ENCODE measurements at places on chromosomes 3 and 15. TPM values are rescaled to one million over a fixed set of nuclear protein-coding genes. Genes with fewer than 3 reads are reported as not detected.

GRCh38 chr3:187745201-187746058 lies at the start of gene BCL6:
Gene BCL6 (minus strand): TSS chr3:187745468. CDS start chr3:187733693, 11,775 bp downstream.
- DNase-seq: peak; percentile 97

DNA sequence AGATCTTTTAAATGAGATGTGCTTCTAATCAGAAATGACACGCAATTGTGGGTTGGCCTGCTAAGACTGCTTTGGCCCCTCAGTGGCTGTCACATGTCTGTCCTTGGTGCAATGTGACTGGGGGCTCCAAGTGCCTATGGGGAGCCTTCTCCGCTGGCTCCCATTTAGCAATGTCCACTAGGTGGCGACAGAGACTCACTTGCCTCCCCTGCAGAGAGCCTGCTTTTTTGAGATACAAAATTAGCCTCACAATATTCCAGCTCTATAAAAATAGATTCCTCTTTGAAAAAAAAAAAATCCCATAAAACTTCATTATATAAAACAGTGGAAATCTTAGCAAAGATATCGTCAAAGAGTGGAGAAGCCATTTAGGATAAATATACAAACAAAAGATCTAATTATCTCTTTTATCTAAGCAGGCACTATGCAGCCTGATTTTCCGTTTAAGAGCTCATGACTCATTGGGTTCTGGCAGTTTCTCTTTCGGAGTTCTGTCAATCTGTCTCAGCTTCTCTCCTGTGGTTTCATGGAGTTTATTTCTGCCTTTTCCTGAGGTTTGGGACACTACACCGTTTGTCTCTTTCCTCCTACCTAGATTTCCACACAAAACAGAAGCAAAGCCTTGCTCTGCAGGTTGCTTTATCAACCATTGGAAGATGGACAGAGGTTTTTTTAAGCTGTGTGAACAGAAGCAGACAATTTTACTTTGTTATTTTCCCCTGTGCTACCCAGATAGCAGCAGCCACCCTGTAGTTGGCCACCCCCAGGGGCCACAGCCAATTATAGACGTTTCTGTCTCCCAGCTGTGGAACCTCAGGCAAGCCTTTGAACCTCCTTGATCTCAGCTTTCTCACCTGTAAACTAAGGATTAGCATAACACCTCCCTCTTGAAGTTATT lies 68.4 kb upstream of the TNFAIP8L3 start:
- DNase-seq: peak; percentile 90

DNA sequence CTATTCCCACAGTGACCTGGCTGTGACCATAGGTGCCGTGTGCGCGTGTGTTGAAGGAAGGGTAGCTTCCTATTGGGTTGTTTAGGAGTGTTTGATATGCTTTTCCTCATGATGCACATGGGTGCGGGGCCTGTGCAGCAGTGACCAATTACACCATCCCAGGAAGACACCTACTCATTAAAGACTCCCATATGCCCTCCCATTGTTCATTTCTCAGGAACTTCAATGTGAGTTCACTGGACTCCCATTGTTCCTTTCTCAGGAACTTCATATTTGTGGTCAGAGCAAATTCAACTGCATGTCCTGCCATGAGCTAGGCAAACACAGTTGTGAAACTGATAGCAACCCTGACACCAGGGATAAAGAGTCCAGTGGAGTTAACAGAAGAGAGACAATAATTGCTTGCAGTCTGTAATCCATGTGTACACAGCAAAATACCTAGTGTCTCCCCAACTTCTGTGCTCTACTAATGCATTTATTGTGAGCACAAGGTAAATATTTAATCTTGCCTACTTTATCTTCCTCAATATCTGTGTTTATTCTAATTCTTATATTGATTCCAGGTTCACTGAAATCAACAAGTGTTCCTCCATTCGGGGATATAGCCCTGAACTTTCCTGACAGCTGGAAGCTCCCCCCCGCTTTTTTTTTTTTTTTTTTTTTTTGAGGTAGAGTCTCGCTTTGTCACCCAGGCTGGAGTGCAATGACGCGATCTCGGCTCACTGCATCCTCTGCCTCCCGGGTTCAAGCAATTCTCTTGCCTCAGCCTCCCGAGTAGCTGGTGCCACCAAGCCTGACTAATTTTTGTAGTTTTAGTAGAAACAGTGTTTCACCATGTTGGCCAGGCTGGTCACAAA lies 57.5 kb upstream of the GCNT3 start:
- DNase-seq: peak; percentile 66

- DNase-seq: no peak
Measured at GRCh38 chr3:877001-877400, 215.8 kb upstream of the CNTN6 start.

DNA sequence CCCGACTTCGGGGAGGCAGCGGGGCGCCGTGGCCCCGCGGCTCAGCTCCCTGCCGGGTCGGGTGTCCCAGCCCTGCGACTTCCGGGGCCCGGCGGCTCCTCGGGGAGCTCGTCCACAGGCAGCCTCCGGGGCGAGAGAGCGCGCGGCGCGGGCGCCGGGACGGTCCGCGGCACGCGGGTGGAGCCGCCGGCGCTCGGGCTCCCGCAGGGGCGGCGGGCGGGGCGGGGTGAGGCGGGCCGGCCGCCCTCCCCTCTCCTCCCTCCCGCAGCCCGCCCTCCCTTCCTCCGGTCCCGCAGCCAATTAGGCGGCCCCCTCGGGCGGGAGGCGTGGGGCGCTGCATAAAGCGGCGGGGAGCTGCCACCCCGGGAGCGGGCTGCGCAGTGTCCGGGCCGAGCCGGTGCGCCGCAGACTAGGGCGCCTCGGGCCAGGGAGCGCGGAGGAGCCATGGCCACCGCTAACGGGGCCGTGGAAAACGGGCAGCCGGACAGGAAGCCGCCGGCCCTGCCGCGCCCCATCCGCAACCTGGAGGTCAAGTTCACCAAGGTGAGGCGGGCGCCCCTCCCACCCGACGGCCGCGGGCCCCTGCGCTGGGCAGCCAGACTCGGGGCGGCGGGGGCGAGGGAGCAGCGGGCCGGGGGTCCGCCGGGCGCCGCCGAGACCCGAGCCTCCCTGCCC lies at the start of gene ALDH1A3:
Gene ALDH1A3, plus strand, starts transcription at position 368 of the 675 bp plus-strand sequence. Its CDS starts 77 bp downstream, at position 445.
- DNase-seq: peak; percentile 58

GRCh38 chr15:68334661-68335124 lies 57.1 kb downstream of the FEM1B start:
- DNase-seq: no peak

- DNase-seq: no peak
Measured at GRCh38 chr3:13006216-13006990, 66.8 kb downstream of the IQSEC1 start.

GRCh38 chr3:10373686-10374261 lies 52.9 kb upstream of the SEC13 start:
- DNase-seq: no peak

- peak; percentile 66 for DNase-seq
Measured at GRCh38 chr3:52763466-52763865, 7.3 kb downstream of the NEK4 start.

- no peak for DNase-seq
Measured at GRCh38 chr3:148854061-148854460, 11.0 kb upstream of the CPA3 start.

GRCh38 chr15:63553388-63553791 lies 43.8 kb upstream of the FBXL22 start:
- peak; percentile 91 for DNase-seq

DNA sequence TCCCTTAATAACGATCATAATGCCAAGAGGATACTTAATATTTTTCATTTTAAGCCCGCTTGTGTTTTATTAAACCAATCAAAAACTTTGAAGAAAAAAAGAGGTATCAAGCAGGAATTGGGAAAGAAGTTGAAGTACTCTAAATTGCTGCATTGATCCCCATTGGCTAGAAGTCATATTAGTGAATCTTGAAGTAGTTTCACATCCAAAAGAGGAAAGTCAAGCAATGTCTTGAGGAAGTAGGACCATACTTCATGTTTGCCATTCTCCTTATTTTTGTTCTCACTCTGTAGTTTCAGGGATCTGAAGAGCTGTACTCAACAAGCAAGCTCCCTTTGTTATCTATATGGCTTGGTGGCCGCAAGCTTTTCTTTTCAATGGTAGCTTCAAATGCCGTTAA lies 2.2 kb downstream of the SCAANT1 start:
- no peak for DNase-seq

GRCh38 chr3:141366285-141367037 lies 1.8 kb upstream of the ZBTB38 start:
- peak; percentile 67 for DNase-seq

GRCh38 chr3:183122257-183122932 lies 23.1 kb upstream of the MCCC1 start:
- peak; percentile 90 for DNase-seq

DNA sequence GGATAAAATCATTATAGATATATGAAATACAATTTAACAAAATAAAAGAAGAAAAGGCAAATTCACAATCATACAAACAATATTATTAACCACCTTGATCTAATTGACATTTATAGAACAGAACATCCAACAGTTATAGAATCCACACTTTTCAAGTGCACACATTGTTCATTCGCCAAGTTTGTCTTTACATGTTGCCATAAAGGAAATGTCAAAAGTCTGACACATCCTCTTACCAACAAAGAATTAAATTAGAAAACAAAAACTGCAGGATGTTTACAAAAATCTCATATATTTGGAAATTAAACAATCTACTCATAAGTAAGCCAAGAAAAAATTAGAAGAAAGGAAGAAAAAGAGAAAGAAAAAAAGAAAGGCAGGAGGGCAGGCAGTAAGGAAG lies 909.2 kb upstream of the EPHA6 start:
- no peak for DNase-seq

DNA sequence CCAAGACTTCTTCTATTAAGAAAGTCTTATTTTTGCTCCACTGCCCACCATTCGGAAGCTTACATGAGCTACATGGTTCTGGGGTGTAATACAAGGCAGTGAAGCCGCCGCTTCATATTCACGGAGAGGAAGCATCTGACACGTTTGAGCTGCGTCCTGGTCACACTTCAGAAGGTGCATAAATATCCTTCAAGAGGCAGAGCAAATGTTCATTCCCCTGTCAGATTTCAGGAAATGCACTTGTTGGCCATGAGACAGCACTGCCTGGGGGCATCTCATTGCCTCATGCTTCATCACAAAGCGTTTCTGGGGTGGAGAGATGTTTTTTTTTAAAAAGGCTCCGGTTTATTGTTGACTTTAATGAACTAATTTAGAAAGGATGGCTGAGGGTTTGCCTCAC lies 119.9 kb downstream of the CADPS start:
- no peak for DNase-seq

- peak; percentile 54 for DNase-seq
Measured at GRCh38 chr3:66378256-66378655, 122.6 kb downstream of the LRIG1 start.

DNA sequence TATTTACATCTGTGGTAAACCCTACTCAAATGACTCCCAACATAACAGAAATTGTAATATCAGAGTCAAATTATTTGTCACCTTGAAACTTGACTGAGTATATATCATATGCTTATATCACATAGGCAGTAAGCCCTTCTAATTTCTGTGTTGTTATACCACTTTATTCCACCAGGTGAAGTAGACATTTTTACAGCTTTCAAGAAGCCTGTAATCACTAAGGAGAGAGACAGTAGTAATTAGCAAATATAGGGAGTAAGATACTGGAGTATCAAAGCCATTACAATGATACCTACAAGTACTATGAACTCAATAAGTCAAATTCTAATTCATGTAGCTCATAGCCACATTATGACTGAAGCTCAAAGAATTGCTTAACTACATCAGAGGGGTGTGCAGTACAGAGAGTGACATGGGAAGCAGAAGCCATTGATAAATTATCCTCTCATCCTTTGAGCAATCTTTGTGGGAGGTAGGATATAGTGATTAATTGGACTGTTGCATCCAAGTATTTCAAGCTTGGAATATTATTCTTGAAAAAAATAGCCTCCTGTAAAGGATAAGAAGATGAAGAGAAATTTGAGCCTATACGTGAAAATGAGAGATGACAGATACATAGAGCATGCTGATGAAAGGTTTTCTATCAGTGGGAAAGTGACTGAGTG lies 1005.9 kb downstream of the ZPLD1 start:
- DNase-seq: no peak

GRCh38 chr15:36951731-36952247 lies 148.6 kb downstream of the MEIS2 start:
- DNase-seq: no peak

- DNase-seq: peak; percentile 22
Measured at GRCh38 chr3:147838652-147839051, 429.5 kb downstream of the ZIC1 start.

- no peak for DNase-seq
Measured at GRCh38 chr3:17847156-17847555, 104.7 kb upstream of the TBC1D5 start.

GRCh38 chr15:23647001-23647295 lies 719 bp downstream of the MAGEL2 start:
- no peak for DNase-seq

- no peak for DNase-seq
Measured at GRCh38 chr3:171123915-171124314, 97.4 kb upstream of the SLC2A2 start.

DNA sequence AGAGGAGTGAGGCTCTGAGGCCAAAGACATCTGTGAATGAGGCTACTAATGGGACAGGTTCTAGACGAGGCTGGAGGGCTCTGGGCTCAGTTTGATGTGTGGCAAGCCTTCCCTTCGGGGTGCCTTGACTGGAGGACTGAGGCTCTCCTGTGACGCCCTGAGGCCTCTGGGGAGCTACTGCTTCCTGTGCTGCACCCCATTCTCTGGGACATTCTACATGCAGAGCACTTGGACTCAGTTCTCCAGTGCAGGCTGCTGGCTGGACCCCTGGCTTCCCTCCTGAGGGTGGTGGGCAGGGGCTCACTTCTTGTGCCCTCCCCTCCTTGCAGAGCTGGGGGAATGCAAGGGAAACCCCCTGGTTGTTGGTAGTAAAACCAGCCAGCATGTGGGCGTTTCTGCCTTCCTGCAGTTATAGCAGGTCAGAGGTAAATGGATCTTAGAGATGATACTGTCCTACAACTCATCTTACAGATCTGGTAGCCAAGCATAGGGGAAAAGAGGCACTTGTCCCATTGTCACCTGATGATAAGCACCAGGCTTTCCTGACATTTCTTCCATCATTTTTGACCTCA lies 133.3 kb downstream of the CHDH start:
- DNase-seq: no peak

DNA sequence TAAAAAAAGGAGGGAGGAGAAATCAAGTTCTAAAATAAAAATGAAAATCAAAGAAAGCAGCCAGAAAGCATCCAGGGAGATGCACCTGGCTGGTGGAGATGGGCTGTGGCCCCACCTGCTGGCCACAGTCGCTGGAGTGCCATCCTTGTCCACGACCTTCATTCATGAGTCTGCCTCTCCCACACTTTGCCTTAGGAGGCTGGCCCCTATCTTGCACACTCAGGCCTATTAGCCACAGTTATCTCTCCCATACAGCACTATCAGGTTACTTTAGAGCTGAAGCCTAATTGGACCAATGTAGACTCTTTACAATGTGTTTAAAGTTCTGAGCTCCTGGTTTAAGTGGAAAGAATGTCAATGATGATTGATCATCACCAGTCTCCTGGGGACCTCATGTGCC lies 392.0 kb upstream of the RORA start:
- peak; percentile 49 for DNase-seq

GRCh38 chr15:99976811-99977271 lies 243.6 kb upstream of the LYSMD4 start:
- DNase-seq: no peak

- peak; percentile 80 for DNase-seq
Measured at GRCh38 chr3:159829539-159830227, 159.0 kb upstream of the IL12A start.

GPR27 gene
- not detected for total RNA-seq

WDR53 gene
- 7.8 TPM for total RNA-seq

LEO1 gene
- 59.1 TPM for total RNA-seq

COL8A1 gene
- total RNA-seq: 653 TPM

PIK3R4 gene
- total RNA-seq: 33.7 TPM

CORO2B gene
- 1.0 TPM for total RNA-seq

PCLAF gene
- 31.2 TPM for total RNA-seq

PRR23C gene
- not detected for total RNA-seq

BNC1 gene
- 0.85 TPM for total RNA-seq

GALNT15 gene
- 175 TPM for total RNA-seq

TNFSF10 gene
- 180 TPM for total RNA-seq

CHDH gene
- total RNA-seq: 0.23 TPM

CLEC3B gene
- 6.3 TPM for total RNA-seq
